ENCODE measurements at places on chromosomes 2 and 18.

DNA sequence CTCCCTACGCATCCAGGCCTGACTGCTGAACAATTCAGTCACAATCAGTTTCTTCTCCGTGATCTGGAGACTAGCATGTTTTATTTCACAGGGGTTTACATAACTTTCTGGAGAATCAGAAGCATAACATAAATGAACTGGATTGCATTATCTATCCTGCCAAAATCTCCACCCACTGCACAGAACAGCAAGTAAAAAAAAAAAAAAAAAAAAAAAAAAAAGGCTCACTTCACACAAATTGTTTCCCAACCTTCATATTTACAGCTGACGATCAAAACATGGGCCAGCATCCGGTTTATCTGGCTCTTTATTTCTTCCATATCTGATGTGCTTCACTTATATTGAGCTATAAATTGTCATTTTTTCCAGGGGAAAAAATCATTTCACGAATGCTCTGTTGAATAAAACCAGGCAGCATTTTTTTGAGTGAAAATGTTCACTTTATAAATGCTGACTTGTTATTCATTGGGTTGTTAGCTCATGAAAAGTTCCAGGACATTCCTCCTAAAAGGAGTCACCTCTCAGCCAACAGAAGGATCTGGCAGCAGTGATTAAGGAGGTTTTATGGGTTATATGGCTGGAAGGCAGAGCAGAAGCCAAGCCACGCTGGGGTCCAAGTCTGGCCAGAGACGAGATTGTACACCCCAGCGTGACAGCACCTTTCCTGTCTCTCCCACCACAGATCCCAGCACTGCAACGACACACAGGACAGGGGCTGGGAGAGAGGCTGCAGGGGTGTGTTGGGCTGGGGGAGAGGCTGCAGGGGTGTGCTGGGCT is 51.2 kb upstream of the GLI2 start:
- DNase-seq, result no peak

DNA sequence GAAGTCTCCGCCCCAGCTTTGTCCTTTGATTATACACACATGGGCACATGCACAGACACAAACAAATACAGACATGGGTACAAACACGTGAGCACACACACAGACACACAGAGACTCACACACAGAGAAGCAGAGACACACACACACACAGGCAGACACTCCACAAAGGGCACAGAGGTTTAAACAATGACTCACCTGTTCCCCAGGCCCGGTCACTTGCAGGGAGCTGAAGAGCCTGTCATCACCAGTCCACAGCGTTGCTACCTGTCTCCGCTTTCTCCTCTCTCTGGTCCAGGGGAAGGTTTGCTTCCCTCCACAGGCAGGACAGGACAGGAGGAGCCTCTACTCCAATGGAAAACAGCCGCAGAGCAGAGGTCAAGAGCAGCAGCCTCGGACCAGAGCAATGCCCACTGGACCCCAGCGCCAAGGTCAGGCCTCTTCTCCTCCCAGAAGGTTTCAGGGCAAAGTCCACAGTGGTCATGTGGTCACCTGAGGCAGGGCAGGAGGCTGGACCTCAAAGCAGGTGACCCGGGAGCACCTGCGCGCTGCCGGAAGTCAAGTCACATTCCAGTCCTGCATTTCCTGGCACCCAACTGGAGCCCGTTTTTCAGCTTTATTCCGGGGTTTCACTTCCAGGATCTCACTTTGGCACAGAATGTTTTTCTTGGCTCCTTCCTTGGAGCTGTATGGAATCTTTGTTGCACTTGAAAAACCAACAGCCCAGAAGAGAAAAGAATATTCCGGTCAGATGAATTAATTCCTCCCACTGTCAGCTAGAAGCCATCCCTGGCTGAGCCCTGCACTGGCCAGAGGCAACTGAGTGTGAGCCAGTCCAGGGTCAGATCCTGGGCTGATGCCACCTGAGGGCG is at the start of gene RAB17:
TSS of gene RAB17 (minus strand) at position 463 of the 869 bp plus-strand sequence. CDS start 4,580 bp downstream, outside the sequence.
- no peak for DNase-seq

GRCh38 chr2:1621041-1621440 is 123.3 kb downstream of the PXDN start:
- no peak for DNase-seq

GRCh38 chr2:26983746-26984145 is 13.3 kb downstream of the MAPRE3 start:
- DNase-seq, result no peak

DNA sequence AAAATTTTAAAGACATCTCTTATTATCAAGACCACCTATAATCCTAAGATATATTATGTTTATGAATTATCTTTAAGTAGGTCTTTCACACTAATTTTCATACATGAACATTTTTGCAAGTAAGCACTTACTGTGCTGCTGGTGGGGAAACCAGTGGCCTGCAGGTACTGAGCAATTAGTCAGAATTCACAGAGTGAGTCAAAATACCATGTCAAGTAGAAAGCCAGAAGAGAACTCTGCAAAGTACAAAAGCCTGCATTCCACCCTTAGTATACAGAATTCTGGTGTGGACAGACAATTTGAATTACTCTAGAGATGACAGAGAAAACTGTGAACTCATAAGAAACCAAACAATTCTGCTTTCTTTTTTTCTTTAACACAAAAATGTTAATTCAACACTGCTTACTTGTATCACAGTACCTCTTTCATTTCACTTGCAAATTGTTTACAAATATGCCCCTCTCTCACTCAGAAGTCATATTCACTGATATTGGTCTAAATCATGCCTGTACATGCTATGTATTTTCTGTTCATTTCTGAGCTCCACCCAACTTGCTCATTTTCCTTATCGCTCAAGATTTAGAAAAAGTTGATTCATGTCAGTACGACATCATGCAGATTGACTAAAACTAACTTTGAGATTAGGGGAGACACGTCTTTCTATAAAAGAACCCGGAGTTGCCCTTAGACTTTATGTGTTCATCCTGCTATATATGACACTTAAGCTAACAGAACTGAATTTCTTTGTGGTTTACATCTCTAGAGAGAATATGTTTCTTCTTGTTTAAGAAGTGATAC is 182.9 kb downstream of the IKZF2 start:
- no peak for DNase-seq

- no peak for DNase-seq
These were observed 135.6 kb upstream of the ZNF236 start for GRCh38 chr18:76686737-76687231.

DNA sequence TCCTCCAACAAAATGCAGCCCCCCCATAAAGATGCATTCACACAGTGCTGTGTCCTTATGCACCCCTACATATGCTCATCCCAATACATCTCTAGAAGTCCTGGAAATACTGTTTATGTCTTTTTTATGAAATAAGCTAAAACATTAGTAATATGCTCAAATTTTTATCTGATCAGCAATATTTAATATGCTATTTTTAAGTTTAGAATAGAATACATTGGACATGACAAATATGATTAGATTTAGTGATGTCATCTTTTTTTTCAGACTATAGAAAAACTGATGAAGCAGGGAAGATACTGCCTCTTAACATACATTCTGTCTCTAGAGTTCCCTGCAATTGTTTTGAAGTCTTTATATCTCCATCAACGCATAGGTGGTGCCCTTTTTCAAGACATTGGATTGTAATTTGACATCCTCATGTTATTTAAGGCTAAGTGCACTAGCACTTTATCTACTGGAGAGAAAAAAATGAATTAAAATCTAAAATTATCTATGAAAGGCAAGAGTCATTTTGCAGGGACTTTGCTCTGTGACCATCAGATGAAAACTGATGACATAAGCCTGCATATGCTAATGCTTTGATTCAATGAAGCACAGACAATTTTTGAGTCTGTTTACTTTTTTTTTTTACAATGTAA is 395.3 kb downstream of the LPIN1 start:
- no peak for DNase-seq

GRCh38 chr2:168025487-168026202 is 221.8 kb downstream of the STK39 start:
- no peak for DNase-seq

DNA sequence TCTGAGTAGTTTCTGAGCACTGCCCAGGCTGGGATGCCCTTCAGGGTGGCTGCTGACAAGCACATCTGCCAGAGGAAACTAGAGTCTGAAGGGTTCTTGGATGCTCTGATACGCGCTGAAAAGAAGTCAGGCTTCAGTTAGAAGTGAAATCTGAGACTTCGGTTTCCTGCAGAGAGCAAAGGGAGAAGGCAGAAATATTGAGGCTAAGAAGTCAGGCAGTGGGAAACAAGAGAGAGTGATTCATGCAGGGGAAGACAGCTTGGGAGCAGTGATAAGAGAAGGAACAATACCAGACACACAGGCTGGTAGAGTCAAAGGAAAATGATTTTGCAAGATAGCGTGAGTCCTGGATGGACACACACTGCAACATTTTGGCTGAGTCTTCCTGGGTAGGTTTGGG is 51.0 kb upstream of the BOD1L2 start:
- no peak for DNase-seq

DNA sequence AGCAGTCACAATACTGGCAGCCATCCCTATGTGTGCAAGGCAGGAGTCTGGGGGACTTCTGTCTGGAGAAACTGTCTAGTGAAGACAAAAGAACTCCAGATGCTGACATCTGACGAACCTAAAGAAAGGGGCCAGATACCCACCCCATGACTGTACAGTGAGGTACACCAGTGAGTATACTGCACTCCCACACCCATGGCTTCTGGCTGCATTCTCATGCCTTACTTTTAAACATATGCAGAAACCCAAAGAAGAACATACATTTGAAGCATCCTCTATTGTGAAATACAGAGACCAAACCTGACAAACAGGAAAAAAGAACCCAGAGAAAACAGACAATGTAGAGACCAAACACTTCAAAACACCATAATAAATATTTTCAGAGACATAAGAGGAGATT is 102.2 kb downstream of the ACTR3 start:
- no peak for DNase-seq

GRCh38 chr2:8408560-8409460 is 273.0 kb upstream of the ID2 start:
- DNase-seq, result no peak

DNA sequence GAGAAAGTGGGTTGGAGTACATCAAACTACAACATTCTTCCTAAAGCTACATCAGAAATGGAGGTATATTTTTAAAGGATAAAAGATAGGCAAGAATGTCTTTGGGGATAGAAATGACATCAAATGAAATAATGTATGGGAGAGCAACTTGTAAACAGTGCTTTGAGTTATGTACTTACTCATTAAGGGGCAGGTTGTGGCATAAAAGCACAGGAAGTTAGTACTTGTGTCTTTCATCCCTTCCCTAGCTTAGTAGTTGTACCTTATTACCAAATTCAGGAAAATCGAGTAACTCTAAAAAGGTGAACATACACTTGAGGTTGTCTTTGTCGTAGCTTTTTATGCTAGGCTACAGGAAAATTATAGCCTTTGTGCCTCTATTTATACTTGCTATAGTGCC is 28.9 kb downstream of the PPP1CB start:
- no peak for DNase-seq

DNA sequence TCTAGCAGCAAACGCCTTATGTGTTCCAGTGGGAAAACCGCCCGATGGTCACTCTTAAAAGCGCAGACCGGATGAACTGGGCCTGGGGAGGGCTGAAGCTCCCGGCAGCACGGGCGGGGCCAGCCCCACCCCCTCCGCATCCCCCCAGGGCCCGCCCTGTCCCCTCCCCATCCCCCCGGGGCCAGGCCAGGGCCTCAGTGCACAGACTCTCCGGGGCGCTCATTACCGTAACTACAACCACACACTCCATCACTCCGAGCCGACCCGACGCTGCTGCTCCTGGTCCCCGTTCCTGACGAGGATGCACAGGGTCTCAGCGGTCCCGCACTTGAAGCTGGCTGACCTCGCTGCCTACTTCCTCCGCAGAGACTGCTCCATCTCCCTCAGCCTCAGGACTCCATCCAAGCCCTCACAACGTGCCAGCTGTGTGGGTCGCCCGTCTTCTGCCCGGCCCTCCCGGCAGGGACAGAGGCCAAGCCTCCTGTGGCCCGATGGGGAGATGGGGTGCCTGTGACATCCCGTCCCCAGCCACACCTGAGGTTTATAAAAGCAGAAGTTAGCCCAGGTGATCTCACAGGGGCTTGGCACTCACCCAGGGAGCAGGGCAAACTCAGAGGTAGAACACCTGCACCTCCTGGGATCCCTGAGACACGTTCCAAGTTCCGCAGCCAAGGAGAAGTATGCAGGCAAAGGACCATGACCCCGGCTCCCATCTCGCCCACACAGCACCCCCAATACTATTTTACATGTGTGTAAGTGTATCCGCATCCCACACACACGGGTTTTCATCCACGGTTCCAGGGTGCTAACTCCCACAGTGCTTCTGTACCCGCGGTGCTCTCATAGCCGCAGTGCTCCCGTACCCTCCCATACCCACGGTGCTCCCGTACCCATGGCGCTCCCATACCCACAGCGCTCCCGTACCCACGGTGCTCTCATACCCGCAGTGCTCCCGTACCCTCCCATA is 36.0 kb downstream of the SLC66A2 start:
- no peak for DNase-seq

DNA sequence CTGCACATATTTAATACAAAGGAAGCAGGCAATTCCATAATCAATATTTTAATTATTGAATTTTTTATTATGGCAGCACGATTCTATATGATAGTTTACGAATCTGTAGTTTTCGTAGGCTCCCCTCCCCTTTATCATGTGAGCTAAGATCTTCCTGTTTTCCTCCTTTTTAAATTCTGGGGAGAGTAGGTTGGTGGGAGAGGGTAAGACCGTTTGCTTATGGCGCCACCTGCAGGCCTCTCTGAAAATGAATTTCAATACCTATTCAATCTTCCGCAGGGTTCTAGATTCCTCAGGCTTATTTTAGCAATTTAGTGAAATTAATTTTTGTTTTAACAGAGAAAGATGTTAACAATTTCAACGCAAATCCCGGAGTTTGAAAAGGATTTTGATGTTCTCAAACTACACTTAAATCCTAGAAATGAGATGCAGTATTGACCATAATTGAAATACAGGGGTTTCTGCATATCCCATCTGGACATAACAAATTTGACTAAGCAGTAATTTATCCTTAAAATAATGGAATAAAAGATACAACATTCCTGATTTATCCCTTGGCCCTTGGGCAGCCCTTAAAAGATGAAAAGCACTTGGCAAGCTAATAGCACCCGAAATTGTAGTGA is 12.8 kb upstream of the GBX2 start:
- peak; percentile 48 for DNase-seq

- no peak for DNase-seq
These were observed 47.2 kb downstream of the SMAD4 start for GRCh38 chr18:51077217-51077616.

GRCh38 chr18:35573531-35573930 is 8.0 kb upstream of the GALNT1 start:
- no peak for DNase-seq

DNA sequence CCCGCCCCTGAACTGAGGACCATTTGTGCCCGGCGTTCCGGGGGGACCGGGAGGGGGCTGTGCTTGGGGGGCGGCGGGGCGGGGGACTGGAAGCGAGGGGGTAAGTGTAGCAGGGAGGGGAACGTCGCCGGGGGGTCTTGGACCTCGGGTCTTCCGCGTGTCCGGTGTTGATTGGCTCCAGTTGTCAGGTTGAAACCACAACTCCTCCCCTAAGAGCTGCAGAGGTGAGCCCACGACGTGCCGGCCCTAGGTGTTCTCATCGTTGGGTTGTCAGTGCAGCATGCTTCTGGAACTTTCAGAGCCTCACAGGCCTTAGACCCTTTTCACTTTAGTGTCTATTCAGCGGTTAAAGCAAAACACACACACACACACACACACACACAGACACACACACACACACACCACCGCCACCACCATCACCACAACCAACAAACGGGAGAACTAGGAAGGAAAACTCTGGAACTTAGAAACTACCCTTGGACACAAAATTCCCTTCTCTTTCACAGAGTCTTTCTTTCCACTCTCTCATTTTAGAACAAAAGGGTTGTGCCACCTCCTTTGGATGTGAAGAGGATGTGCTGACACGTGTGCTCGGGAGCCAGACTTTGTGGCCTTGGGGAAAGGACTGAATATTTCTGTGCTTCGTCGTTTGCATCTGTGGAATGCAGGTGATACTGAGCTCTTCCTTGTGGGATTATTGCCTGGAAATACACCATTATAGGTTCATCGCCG is 6.7 kb upstream of the DLX2 start:
- no peak for DNase-seq

Measured in germinal center (tissue), 1 donor.